Activated T-cell treated with anti-CD3 and anti-CD28 coated beads, Interleukin-2, amount 50 U/mL, for 72 hours (primary cell): ENCODE measurements at places on chromosomes 3 and 15.

DNA sequence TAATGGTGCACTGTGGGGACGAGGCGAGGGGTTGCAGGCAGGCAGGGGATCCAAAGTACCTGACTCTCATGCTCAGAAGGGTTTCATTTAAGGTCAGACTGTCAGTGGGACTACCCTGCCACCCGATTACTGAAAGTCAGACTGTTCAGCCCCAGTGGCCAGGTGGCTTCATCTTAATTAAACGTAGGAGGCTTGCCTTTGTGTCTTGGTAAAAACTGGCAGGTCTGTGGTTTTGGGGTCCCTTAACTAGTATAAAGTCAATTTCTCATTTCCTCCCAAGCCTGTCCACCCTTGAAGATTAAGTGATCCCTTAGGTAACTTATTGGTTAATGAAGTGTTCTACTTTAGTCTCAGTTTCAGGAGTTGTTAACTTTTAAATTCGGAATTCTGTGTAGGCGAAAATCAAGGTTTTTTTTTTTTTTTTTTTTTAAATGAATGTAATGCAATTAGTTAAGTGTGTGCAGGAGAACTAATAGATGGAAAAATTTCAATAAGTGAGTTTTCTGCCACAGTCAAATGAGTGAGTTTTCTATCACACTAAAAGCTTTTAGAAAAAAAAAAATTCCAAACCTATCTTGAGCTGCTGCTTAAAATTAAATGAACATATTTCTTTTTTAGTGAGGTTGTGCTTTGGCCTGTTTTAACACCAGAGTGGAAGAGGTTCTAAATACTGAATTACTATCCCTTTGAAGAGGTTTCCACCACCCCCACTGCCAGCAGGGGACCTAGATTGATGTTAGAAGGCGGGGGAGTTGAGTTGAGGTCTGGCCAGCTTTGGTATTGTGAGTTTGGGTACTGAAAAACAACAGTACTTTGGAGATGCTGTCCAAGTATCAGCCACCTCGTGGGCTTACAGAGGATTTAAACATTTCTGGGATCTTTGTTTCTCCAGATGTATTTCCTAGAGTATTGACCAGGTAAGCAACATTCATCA, 15.2 kb downstream of the ITPR1 start:
- DNase-seq = no peak

DNA sequence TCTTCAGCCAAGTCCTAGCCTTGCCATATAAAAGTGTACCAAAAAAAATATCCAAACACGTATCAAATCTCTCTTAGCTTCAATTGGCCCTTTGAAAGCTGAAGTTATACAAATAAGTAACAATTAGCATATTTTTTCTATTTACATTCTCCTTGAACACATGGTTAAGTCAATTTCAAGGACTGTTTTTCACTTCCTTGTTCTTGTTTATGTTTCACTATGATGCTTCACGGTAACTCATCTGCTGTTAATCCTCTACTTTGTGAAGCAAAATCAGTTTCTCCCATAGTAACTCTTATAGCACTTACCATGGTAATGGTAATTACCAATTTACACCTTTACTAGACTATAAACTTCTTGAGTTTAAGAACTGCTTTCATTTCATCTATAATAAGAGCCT, 10.6 kb upstream of the SPRED1 start:
- no peak for DNase-seq

DNA sequence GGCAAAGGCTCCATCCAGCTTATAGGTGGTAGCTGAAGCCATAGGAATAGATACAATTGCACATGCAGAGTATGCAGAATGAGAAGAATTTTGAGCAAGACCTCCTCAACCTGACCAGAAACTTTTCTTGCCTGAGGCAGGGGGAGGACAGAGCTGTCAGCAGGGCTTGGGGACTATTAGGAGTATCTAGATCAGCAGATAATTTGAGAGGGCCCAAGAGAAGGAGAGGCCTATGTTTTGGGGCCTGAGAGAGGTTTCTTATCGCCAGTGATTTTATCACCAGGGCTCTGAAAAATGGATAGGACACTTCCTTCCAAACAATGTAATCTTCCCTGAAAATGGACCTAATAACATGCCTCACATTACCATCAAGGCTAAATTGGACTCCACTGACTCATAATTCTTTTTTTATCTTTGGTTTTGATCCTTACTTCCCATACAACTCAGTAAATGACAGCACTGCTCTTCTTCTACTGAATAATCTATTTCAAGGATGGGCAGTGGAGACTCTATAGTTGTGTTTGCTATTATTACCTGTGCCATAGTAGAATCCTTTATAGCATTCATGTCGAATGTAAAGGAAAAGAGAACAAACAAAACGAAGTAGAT, 15.8 kb upstream of the RAMAC start:
- no peak for DNase-seq

- DNase-seq = no peak
Observed at GRCh38 chr3:162052636-162053035, 556.0 kb downstream of the OTOL1 start.

DNA sequence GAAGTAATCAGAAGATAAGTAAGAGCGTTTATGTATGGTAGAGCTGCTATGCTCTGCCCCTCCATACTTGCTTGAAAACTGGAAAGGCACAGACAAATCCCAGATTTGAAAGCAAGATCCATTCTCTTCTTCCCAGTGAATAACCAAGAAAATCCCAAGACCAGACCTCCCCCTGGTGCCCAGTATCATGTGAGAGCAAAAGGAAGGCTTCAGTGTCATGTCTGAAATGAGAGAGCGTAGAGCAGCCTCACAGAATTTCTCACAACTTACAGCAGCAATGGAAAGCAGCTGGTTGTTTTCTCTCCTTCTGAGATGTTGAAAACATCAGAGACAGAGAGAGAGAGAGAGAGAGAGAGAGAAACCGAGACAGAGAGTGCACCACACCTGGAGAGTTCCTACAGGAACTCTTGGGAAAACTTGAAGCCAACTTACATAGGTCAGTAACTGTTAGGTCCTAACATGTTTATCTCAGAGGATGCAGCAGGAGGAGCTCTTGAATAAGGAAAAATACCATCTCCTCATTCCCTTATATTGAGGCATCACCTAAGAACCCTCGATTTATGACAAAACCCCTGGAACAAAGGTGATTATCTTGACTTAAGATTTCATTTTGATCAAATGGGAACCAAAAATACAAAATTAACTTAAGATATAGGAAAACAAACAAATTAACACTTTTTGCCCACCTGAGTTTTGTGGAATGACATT, 273.3 kb downstream of the NSUN3 start:
- no peak for DNase-seq

- DNase-seq = no peak
Observed at GRCh38 chr3:154176036-154176435, 54.8 kb downstream of the ARHGEF26 start.

DNA sequence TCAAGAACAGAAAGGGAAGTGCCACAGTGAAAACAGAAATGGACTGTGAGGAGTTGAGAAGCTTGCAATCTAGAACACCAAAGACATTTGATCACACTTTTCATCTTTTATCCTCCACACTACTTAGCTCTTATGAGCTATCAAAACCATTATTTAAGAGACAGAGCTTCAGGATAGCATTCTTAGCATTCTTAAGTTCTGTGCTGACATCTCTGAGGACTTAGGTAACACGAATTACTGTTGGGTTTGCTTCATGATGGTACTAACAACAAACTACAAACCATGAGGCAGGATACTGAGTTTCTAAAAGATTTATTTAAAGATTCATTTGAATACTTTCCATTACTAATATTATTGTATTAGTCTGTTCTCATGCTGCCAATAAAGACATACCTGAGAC, 1038.6 kb downstream of the TUSC7 start:
- no peak for DNase-seq

DNA sequence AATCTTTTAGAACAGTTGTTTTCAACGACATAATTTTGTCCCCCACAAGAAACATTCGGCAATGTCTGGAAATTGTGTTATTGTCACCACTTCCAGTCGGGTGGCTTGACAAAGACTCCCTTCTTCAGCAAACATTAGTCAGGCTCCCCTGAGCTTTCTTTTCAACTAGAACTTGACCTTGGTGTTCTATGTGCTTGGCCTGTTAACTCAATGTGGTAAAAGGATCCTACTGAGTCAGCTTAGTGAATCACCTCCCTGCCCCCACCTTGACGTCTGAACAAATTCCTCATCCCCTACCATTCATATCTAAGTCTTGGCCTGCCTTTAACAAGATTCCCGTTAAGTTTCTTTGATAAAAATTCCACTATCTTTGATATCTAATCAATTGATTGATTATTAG, 465.0 kb upstream of the ROBO1 start:
- no peak for DNase-seq

- DNase-seq = no peak
Observed at GRCh38 chr15:96737408-96737807, 406.9 kb downstream of the NR2F2 start.

GRCh38 chr3:78257951-78258530, 1218.1 kb downstream of the ROBO2 start:
- DNase-seq = no peak

DNA sequence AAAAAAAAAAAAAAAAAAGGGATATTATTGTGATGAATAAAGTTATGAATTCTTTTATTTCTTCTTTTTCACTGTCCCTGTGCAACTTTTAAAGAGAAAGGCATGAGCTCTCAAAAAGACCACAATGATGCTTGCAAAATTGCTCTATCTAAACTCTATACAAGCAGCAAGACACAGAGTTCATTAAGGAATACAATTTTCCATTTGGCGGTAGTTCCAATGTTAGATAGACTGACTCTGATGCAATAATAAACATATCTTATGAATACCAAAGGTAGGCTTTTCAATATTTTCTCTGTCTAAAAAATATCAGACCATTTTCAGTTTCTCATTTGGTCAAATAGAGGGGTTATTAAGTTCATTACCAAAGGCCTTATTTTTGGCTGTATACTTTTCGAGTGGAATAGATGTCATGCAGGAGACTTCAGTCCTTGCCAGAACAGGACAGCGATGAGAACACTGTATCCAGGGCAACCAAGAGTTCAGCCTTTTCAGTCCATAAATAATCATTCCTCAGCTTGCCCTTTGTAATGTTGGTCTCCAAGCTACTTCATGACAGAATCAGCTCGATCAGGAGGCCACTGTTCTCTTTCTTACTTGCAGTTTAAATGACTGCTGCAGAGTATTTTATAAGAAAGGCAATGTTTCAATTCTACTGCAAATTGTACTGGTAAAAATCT, 162.9 kb upstream of the FAM3D start:
- DNase-seq = no peak

- DNase-seq = no peak
Observed at GRCh38 chr3:152193673-152194267, 75.0 kb upstream of the MBNL1 start.

DNA sequence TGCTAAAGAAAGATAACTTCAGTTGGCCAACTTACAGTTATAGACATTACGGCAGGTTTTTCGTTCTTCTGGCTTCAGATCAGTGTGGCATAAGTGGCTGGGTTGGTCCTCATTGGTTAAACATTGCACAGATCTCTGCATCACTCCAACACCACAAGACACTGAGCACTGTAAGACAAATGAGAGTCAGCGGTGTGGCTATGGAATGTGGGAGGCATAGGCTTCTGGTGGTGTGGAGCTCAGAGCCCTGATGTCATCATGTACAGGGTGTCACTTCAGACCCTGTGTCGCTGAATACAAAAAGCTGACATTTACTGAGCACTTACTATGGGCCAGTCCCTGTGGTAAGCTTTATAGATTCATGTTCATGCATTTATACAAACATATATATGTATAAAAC, 146.0 kb downstream of the ADAMTS9 start:
- DNase-seq = no peak

DNA sequence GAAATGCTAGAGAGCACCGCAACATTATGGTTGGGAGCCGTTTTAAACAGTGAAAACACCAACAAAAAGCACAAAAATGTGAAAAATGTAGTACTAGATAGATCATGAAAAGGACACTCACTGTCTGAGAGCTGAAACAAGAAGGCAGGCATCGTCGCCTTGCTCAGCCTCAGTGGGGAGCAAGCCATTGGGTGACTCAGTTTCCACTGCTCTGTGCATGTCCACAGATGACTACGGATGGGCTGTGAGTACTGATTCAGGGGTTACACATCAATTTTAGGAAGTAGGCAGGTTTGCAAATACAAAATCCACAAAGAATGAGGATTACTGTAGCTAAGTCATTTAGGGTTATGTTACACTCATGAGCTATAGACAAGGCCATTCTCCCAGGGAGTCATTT, 10.8 kb downstream of the NOX5 start:
- no peak for DNase-seq

DNA sequence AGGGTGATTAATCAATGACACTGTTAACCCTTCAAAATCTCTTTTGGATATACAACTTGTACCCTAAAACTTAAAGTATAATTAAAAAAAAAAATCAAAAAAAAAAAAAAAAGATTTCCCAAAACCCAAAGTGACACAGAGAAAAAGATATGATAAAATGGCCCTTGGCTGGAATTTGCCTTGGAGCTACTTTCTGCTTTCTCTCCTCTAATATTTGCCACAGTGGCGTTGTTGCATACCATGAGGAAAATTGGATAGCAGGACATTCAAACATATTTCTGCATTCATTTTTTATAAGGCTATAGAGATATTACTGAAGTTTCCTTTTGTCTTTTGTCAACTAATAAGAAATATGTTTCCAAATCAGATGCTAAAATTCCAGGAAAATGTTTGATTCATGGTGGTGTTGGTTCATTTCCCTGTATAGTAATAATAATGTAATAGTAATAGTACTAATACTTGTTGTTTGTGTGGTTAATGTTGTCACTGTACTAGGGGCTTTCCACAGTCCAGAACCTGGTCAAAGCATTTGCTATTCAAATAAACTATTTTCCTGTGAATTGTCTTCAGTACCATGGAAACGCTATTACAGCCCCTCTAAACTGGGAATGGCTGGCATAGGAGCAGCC, 441.3 kb upstream of the THBS1 start:
- no peak for DNase-seq

DNA sequence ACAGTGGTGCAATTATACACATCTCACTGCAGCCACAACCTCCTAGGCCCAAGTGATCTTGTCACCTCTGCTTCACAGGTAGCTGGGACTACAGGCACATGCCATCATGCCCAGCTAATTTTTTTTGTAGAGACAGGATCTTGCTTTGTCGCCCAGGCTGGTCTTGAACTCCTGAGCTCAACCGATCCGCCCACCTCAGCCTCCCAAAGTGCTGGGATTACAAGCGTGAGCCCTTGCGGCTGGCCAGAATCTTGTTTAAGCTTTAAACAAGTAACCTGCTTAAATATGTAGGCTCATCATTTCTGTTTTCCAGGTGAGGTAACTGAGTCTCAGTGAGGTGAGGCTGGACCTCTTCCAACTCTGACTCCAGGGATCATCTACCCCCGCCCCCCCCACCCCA, 7.7 kb upstream of the PSTPIP1 start:
- DNase-seq = no peak

- DNase-seq = no peak
Observed at GRCh38 chr3:56291953-56292352, 176.3 kb downstream of the ERC2 start.
